Thyroid gland (tissue), 4 donors: ENCODE measurements at places on chromosomes 6 and 20. TPM values are rescaled to one million over a fixed set of nuclear protein-coding genes. Genes with fewer than 3 reads are reported as not detected.

Gene SNAP91
- total RNA-seq = 2.0 TPM

Gene CTSZ
- total RNA-seq = 210 TPM

Gene BEND3
- 2.5 TPM for total RNA-seq

Gene SLPI
- total RNA-seq = 47.2 TPM

DNA sequence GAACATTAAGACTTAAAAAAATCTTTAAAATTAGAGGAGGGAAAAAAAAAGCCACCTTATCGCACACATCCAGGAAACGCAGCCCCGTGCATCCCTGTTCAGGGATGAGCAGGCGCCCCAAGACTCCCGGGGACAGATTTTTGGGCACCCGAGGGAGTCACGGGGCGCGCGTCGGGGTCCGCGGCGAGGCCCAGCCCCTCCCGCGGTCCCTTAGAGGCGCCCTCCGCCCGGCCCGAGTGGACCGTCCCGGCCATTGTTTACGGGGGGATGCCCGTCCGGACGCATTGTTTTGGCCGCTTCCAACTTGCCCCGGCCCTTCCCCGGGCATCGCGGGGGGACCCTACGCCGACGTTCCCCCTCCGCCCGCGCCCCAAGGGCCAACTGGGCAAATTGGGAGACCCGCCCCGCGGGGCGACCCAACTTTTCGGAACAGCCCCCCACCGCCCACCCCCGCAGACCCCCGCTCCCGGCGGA lies 610 bp downstream of the ZNF217 start:
- peak overlapping the region; percentile 90 for H3K4me3 ChIP-seq
- H3K27me3 ChIP-seq = no peaks in the 10 kb centered on the region
- peak; percentile 31 for DNase-seq
- H3K36me3 ChIP-seq = no peaks in the 10 kb centered on the region

DNA sequence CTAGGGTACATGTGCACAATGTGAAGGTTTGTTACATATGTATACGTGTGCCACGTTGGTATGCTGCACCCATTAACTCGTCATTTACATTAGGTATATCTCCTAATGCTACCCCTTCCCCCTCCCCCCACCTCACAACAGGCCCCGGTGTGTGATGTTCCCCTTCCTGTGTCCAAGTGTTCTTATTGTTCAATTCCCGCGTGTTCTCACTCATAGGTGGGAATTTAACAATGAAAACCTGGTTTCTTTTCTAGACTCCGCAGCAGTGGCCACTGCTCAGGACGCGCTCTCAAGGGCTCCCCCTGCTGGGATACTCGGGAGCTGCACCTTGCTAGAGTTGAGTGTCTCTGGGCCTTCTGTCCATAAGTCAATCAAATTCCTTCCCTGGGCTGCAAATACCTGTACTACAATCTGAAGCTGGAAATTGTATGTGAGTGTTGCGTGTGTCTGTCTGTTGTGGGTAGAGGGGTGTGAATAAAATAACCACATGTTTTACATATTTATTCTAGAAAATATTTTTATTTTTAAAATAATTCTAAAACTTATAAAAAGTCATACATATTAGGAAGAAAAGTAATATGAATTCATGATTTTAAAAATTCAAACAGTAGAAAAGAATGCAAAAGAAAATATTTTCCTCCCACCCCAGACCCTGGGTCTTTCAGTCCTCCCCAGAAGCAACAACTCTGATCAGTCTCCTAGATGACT lies 8.2 kb upstream of the CEP250 start:
- peak; percentile 90 for DNase-seq
- no peaks in the 10 kb centered on the region for H3K27me3 ChIP-seq
- no peaks in the 10 kb centered on the region for H3K4me1 ChIP-seq
- no peaks in the 10 kb centered on the region for H3K36me3 ChIP-seq
- H3K27ac ChIP-seq = no peak overlapping the region
- peak overlapping the region; percentile 7 for H3K4me3 ChIP-seq

DNA sequence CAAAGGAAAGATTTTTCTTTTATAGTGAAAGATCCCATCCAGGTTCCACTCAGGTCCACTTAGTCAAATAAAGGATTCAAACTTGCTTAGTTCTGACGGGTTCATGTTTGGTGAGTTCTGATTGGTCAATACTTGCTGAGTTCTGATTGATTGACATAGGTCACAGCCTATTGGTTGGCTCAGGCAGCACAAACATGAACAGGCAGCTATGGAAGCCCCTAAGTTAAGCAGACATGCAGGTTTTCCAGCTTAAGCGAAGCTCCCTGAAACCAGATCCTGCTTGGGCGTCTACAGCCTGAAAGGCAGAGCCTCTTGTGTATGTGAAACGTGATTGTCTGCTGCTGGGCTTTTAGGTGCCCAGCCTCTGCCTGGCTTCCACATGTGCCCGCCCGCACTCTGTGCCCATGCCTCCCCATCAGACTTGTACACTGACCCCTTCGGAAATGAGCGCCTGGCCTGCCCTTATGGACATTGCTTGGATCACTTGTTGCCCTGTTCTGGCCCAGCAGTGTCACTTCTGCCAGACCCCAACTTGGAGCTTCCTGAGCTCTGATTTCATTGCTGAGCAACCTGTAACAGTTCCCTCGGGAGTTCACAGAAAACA lies 45.4 kb upstream of the ECI2 start:
- no peak for DNase-seq
- no peak overlapping the region for H3K27ac ChIP-seq
- H3K27me3 ChIP-seq = no peaks in the 10 kb centered on the region
- no peaks in the 10 kb centered on the region for H3K4me1 ChIP-seq
- H3K4me3 ChIP-seq = no peak overlapping the region

- no peaks in the 10 kb centered on the region for H3K27me3 ChIP-seq
- H3K36me3 ChIP-seq = no peaks in the 10 kb centered on the region
- no peak overlapping the region for H3K27ac ChIP-seq
- H3K4me3 ChIP-seq = no peak overlapping the region
- DNase-seq = no peak
These were observed 280.4 kb downstream of the UBE3D start for GRCh38 chr6:82785206-82785605.

DNA sequence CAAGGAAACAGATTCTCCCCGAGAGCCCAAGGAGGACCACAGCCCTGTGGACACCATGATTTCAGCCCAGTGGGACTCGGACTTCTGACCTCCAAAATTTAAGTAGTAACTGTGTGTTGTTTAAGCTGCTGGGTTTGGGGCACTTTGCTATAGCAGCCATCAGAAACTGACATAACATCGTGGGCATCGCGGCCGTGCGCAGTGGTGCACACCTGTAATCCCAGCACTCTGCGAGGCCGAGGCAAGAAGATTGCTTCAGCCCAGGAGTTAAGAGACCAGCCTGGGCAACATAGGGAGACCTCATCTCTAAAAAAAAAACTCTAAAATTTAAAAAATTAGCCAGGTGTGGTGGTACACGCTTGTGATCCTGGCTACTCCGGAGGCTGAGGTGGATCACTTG lies 175.8 kb downstream of the PREX1 start:
- no peak overlapping the region for H3K27ac ChIP-seq
- no peak for DNase-seq
- H3K4me3 ChIP-seq = no peak overlapping the region
- peaks cover 21% of the 10 kb centered on the region for H3K36me3 ChIP-seq

GRCh38 chr6:119346450-119346849 lies 3.1 kb downstream of the MAN1A1 start:
- no peak overlapping the region for H3K4me3 ChIP-seq
- H3K4me1 ChIP-seq = peaks cover 18% of the 10 kb centered on the region
- no peak overlapping the region for H3K27ac ChIP-seq
- no peaks in the 10 kb centered on the region for H3K36me3 ChIP-seq
- no peaks in the 10 kb centered on the region for H3K27me3 ChIP-seq
